PC-3 (cell line): ENCODE measurements at places on chromosomes 12 and 14. TPM values are rescaled to one million over a fixed set of nuclear protein-coding genes. Genes with fewer than 3 reads are reported as not detected.

The DIO2 gene
- total RNA-seq = 2.0 and 6.6 TPM in 2 replicates

The LMNTD1 gene
- total RNA-seq = not detected in 2 replicates

The SLC2A13 gene
- 3.2 and 3.4 TPM in 2 replicates for total RNA-seq

- no peaks in the 10 kb centered on the region for H3K36me3 ChIP-seq
- H3K4me1 ChIP-seq = peaks cover 25% of the 10 kb centered on the region
- no peak overlapping the region; the same call in 1 of the 2 replicates for H3K4me3 ChIP-seq
- H3K27me3 ChIP-seq = no peaks in the 10 kb centered on the region
These were observed 2.4 kb upstream of the DYNC1H1 start for GRCh38 chr14:101961746-101962502.

- DNase-seq = no peak
- no peaks in the 10 kb centered on the region for H3K27me3 ChIP-seq
- H3K36me3 ChIP-seq = no peaks in the 10 kb centered on the region; the same call in 1 of the 2 replicates
These were observed 185.2 kb downstream of the CRADD start for GRCh38 chr12:93862424-93862823.

GRCh38 chr14:34700622-34701130, 13.7 kb downstream of the CFL2 start:
- peak overlapping the region; percentile 60 for H3K4me3 ChIP-seq
- H3K36me3 ChIP-seq = no peaks in the 10 kb centered on the region
- no peaks in the 10 kb centered on the region for H3K27me3 ChIP-seq
- peak; percentile 43 for DNase-seq
- H3K4me1 ChIP-seq = peaks cover 38% of the 10 kb centered on the region
